Thymus (tissue), 14 donors: ENCODE measurements at places on chromosomes 2 and 18.

GRCh38 chr2:28681606-28682005 lies 70.0 kb upstream of the PPP1CB start:
- no peak overlapping the region for H3K4me3 ChIP-seq
- H3K27ac ChIP-seq: no peak overlapping the region
- DNase-seq: no peak
- H3K27me3 ChIP-seq: no peaks in the 10 kb centered on the region
- no peaks in the 10 kb centered on the region for H3K36me3 ChIP-seq
- peaks cover 14% of the 10 kb centered on the region for H3K4me1 ChIP-seq

DNA sequence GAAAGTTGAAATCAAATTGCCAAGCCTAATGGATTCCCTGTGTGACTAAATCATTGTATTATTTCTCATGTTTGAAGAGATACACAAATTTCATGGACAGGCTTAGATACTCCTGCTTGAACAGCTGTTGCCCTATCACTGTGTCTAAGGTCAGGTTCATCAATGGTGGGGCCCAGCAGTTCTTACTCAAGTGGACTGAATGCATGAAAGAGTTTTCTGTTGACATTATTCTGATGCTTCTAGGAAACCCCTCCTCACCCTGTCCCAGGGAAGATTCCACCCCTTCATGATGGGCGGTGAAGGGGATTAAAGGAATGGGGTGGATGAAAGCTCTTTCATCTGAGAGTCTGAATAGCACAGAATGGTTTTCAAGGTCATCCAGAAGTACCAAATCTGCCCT lies 148.8 kb downstream of the INO80D start:
- H3K4me3 ChIP-seq: no peak overlapping the region
- no peaks in the 10 kb centered on the region for H3K27me3 ChIP-seq
- no peaks in the 10 kb centered on the region for H3K4me1 ChIP-seq
- no peak overlapping the region for H3K27ac ChIP-seq
- no peak for DNase-seq

GRCh38 chr2:106614511-106615291 lies 127.5 kb downstream of the CD8B2 start:
- H3K4me1 ChIP-seq: no peaks in the 10 kb centered on the region
- no peak for DNase-seq
- H3K36me3 ChIP-seq: no peaks in the 10 kb centered on the region
- no peak overlapping the region for H3K27ac ChIP-seq
- H3K4me3 ChIP-seq: no peak overlapping the region

GRCh38 chr18:50013363-50014138 lies 181.4 kb downstream of the MYO5B start:
- no peaks in the 10 kb centered on the region for H3K36me3 ChIP-seq
- no peak overlapping the region for H3K27ac ChIP-seq
- H3K4me3 ChIP-seq: no peak overlapping the region
- H3K27me3 ChIP-seq: no peaks in the 10 kb centered on the region
- no peak for DNase-seq

DNA sequence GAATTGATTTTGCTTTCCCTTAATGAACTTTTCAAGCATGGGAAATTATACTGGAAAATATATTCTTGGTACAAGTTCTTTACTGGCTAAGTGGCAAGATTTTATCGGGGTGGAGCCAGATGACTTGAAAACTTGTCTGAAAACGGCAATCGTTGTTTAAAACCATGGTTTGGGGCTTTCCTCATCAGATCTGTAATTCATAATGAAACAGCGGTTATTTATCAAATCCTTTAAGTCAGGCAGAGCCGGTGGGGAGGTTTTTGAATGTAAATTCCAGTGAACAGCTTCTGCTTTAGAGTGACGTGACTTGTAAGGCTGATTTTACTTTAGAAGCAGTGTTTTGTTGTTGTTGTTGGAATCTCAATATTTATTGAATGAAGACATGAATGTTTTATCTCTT lies 2.6 kb downstream of the SEC11C start:
- no peak for DNase-seq
- no peak overlapping the region for H3K27ac ChIP-seq
- no peaks in the 10 kb centered on the region for H3K27me3 ChIP-seq
- peaks cover 12% of the 10 kb centered on the region for H3K4me1 ChIP-seq
- H3K36me3 ChIP-seq: no peaks in the 10 kb centered on the region

DNA sequence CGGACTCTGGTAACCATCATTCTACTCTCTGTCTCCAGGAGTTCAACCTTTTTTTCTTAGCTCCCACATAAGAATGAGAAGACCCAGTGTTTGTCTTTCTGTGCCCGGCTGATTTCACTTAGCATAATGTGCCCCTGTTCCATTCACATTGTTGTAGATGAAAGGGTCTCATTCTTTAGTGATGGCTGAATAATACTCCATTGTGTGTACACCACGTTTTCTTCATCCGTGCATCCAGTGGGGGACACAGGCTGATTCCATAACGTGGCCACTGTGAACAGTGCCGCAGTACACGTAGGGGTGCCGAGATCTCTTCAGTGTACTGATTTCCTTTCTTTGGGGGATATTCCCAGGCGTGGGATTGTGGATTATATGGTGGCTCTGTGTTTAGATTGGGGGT lies 72.3 kb upstream of the NFATC1 start:
- no peaks in the 10 kb centered on the region for H3K27me3 ChIP-seq
- H3K36me3 ChIP-seq: peaks cover 2% of the 10 kb centered on the region
- no peak overlapping the region for H3K27ac ChIP-seq
- H3K4me3 ChIP-seq: no peak overlapping the region
- H3K4me1 ChIP-seq: no peaks in the 10 kb centered on the region

GRCh38 chr18:44325903-44326635 lies 354.6 kb upstream of the SETBP1 start:
- no peak overlapping the region for H3K4me3 ChIP-seq
- H3K27ac ChIP-seq: no peak overlapping the region
- H3K36me3 ChIP-seq: no peaks in the 10 kb centered on the region
- DNase-seq: peak; percentile 42
- H3K27me3 ChIP-seq: no peaks in the 10 kb centered on the region
- H3K4me1 ChIP-seq: no peaks in the 10 kb centered on the region

DNA sequence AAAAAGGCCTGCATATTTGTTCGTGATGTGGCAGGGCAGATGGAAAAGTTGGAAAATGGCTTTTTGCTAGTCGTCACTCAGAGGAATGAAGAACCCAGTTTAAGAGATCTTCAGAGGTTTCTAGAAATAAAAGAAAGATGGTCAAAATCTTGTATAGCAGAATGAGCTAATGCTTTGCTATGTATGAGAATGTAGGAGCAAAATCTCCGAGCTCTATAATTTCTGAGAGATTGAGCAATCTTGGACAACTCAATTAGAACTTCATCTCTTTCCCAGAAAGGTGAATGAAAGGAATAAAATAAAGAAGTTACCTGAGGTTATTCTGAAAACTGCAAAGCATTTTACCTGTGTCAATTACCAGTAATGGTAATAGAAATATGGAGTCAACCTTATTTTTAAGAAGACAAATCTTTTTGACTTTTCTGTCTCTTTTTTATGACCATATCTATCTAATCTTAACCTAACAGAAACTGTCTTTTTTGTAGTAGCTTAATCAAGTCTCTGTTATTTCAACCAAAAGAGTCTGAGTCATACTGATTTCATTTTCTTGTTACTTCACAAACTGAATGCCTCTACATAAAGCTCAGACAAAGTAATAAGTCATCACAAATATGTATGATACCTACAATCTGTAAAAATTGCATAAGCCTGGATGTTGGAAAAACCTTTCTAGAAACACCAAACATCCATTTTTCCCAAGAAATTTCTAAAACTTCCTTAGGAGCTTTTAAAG lies 32.5 kb downstream of the CCDC68 start:
- H3K36me3 ChIP-seq: no peaks in the 10 kb centered on the region
- no peaks in the 10 kb centered on the region for H3K27me3 ChIP-seq
- no peaks in the 10 kb centered on the region for H3K4me1 ChIP-seq
- DNase-seq: no peak
- H3K27ac ChIP-seq: no peak overlapping the region

DNA sequence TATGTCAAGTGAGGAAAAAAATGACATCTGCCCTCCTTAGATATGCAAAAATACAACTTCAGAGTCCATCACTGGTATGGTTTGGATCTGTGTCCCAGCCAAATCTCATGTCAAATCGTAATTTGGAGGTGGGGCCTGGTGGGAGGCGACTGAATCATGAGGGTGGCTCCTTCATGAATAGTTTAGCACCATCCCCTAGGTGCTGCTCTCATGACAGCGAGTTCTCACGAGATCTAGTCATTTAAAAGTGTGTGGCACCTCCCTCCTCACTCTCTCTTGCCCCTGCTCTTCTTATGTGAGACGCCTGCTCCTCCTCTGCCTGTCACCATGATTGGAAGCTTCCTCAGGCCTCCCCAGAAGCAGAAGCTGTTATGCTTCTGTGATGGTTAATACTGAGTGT lies 5.9 kb upstream of the PSMA8 start:
- no peak for DNase-seq
- no peaks in the 10 kb centered on the region for H3K27me3 ChIP-seq
- no peaks in the 10 kb centered on the region for H3K4me1 ChIP-seq
- no peak overlapping the region for H3K27ac ChIP-seq
- H3K4me3 ChIP-seq: no peak overlapping the region

DNA sequence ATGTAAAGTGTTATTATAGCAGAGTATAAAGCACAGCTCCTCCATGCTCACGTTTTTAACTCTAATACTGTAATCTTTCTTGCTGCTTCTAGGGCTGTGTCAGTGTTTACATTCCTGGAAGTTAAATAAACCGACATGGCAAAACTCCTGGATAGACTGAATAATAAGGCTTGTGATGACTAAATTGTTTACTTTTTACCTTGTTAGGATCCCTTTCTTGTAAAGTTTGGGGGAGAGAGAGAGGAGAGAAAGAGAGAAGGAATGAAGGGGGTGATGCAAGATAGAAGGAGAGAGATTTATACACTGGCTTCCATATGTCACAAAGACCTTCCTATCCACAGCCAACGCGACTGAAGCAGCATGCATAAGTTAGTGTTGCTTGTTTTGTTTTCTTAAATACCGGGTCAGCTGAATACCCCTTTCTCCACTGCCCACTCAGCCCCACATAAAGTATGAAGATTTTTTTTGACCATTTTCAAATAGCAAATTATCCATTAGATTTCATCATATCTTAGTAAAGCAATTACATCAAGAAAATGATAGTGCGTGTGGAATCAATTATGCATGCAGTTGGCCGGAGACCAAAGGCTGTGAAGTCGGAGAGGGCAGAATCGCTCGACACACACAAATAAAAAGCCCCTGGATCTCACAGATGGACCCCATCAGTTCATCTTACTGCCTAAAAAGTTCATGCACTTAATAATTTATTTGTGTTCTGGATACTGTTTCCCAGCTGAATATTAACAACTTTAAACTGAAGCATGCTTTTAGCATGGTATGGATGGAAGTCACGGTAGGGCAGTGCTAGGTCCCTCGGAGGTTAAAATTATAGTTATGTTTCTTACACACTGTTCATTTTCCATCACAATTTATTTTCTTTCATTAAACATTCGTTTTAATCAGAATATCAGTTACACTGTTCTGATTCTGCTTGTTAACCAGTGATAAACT lies 20.1 kb downstream of the BCL11A start:
- no peak overlapping the region for H3K27ac ChIP-seq
- DNase-seq: no peak
- no peaks in the 10 kb centered on the region for H3K27me3 ChIP-seq
- H3K4me3 ChIP-seq: no peak overlapping the region

DNA sequence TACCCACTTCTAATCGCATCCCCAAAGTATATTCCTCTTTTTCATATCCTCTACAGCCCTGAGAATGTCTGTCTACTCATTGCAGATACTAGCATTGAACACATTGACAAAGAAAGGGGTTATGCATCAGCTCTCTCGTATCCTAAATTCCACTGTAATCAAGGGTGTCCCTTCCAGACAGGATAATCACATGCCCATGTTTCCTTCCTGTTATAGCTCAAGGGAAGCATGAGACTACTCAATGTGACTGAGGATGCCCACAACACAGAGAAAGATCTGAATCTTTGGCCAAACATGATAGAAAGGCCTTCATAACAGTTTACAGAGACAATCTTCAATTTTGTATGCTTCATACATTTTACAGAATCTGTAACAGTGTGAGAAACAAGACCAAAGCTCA lies 69.2 kb downstream of the HIBCH start:
- no peaks in the 10 kb centered on the region for H3K27me3 ChIP-seq
- no peak for DNase-seq
- H3K4me1 ChIP-seq: no peaks in the 10 kb centered on the region
- H3K27ac ChIP-seq: no peak overlapping the region
- no peak overlapping the region for H3K4me3 ChIP-seq

DNA sequence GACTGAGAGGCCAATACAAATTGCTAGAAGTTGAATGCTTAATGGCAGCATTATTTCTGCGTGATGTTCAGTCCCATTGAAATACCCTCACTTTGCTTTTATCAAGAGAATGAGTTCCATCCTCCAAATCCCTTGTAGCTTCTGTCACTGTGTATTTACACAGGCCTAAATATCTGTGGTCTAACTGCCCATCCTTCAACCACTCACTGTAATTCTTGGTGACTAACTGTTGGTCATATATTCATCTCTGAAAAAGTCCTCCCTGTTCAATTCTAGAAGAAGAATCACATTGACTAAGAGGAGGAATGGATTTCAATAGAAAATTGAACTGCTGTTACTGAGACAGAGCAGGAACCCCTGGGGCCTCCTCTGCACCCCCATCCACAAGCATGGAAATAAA lies 74.2 kb upstream of the L3MBTL4 start:
- H3K4me3 ChIP-seq: no peak overlapping the region
- H3K27me3 ChIP-seq: no peaks in the 10 kb centered on the region
- H3K4me1 ChIP-seq: no peaks in the 10 kb centered on the region
- H3K36me3 ChIP-seq: no peaks in the 10 kb centered on the region

DNA sequence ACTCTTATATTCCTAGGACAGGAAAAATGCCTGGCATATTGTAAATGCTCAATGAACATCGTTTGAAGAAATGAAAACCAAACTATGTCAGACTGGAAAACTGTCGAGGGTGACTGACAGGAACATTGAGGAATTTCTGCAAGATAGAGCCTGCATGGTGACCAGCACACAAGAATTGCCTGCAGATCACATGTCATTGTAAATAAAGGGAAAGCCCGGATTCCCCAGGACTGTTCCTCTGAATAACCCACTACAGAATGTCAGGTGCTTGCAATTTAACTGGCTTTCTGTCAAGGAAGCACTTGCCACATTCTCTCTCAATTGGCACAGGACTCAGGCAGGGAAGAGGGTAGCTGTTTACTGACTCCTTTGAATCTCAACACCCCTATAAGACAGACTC lies 129.0 kb upstream of the REG3G start:
- H3K36me3 ChIP-seq: no peaks in the 10 kb centered on the region
- H3K27ac ChIP-seq: no peak overlapping the region
- no peaks in the 10 kb centered on the region for H3K27me3 ChIP-seq
- H3K4me3 ChIP-seq: no peak overlapping the region
- H3K4me1 ChIP-seq: no peaks in the 10 kb centered on the region

DNA sequence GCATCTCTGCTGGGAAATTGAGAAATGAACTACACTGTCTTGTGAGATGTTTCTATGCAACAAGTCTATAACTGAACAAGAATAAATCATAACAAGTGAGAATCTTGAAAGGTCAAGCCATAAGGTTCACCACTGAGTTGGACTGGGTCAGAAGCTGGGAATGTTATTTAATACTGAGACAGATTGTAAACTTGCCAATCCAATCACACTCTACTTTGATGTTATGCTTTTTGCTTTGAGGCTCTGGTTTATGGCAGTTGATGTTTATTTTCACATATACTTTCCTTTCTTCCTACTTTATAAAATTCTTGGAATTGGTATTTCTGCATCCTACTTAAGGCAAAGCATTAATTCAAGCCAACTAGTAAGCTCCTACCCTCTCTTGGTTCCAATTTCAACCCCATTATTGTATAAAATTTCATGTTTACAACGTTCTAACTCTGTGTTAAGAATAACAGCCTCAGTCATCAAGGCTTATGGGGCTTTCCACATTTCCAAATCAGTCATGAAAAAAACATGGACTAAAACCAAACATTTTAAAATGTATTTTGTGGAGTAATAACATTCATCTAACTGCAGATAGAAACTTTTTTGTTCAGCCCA lies 533.4 kb downstream of the NYAP2 start:
- no peaks in the 10 kb centered on the region for H3K4me1 ChIP-seq
- DNase-seq: no peak
